ENCODE measurements at places on chromosomes 16 and 17.

GRCh38 chr17:80060644-80061043, 24.2 kb downstream of the CCDC40 start:
- DNase-seq = no peak

DNA sequence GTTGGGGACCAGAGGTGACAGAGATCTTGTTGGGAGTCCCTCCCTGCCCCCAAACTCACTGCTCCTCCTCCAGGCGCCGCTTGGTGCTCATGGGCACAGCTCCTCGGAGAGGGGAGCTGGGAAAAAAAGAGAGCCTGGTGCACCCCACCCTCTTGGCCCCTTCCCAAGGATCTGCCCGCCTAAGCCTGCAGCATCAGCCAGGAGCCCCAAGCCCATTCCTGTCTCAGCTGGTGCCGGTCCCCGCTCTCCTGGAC, 400 bp downstream of the HCFC1R1 start:
- DNase-seq = no peak

DNA sequence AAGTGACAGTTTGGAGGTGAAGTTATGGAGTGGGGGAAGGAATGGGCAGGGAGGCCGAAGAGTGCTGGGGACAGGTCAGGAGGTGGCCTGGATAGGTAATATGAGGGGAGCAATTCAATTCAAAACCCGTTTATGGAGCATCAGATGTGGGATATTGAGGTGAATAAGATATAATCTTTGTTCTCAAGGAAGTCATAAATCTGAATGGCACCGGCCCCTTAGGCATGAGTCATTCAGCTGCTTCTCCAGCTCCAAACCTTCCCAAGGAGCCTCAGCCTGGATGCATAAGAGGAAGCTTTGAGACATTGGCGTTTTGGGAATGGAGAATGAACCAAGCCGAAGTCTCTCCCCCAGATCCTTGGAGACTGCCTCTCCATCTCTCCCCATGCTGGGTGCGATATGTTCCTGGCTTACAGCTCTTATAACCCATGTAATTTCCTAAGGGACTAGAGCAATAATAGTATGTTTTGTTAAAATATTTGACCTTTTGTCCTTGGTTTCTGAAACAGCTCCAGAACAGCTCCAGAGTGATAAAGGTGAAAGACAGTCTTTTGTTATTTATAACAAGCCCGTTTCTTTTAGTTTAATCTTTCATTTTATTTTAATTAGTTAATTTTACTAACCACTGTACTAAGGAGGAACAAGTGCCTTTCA, 1.7 kb downstream of the TUBG2 start:
- DNase-seq = no peak

DNA sequence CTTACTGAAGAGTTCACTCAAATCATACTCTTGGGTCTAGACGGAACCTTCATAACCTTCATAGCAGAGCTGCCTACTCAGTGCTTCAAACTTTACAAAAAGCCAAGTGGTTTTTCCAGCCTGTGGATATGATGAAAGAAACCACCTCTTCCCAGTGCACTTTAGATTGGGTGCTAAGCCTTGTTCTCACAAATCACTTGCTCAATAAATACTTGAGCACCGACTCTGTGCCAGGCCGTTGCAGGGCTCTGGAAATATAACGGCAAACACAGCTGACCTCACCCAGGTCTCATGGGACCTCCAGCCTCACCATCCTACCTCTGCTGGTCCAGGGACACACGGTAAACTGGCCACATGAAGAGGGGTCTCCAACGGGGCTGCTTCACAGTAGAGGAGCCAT, 35.7 kb downstream of the CDRT4 start:
- no peak for DNase-seq
